ENCODE measurements at places on chromosomes 5 and 9.

DNA sequence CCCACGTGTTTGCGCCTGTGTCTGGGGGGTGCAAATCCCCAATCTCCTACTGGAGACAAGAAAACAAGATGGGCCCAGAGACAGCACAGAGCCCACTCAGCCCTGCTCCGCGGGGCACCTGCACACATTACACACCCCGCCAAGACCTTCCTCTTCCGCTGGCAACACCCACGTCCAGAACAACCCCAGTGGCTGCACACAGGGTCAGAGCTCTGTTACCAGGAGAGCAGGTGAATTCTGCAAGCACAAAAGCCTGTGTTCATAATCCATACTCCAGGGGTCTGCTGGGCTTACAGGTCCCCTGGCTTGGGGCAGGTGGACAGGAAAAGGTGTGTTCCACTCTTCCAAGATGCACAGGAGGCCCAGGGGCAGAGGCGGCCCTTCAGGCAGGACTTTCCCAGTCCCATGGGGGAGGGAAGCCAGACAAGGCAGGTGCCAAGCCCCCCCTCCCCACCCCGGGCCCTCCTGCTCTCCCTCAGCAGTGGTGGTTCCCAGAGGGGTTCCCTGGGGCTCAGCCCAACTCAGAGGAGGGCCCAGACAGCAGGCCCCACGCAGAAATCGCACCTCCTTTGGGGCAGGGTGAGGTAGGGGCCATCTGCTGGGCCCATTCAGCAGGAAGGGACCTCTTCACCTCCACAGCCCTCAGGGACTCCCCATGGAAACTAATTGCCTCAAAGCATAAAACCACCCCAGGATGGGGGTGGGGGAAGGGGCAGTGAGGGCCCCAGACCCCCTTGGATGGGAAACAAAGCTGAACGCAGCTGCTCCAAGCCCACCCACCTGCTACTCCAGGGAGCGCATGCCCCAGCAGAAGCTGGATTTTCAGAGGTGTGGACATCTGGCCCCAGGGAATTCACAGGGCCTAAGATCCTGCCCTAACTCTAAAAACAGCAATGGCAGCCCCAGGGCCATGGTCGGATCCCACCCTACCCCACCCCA lies 105.3 kb downstream of the VAV2 start:
- DNase-seq, result no peak

DNA sequence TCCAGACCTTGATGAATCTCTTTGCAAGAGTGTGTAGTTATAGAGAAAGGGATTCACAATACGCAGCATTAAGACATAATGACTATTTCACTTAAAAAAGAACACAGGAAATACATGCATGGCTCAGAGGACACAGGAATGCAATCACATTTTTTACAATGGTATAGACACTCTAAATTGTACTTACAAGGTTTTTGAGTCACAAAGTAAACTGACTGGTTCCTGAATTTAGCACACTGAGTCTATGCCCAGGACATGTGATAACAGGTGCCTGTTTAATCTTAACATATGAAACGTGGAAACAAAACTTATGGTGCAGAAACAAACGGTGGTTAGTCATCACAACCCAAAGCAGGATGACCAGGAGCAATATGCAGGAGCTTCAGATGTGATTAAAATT lies 6.7 kb downstream of the EPB41L4A start:
- DNase-seq, result no peak

- no peak for DNase-seq
Measured at GRCh38 chr5:18102733-18103132, 468.5 kb downstream of the TAF11L14 start.

- DNase-seq, result peak; percentile 77
Measured at GRCh38 chr5:72624641-72625236, 117.5 kb upstream of the ZNF366 start.

DNA sequence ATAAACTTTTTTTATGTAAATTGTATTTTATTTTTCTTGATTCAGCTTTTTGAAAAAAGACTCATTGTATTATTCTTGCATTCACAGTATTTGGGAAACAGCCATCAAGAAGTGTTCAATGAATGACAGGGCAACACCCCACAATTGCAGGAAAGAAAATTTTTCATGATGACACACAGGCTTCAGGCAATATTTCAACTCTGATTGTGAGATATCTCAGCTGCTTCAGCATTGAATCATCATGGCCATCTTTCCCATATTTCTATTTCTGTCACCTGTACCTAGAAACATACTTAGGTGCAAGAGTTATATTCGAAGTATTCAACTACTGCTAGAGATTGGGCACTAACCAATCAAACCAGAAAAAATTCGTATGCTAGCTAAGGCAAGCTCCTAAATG lies 446.0 kb downstream of the ISL1 start:
- no peak for DNase-seq

GRCh38 chr5:175743676-175744210 lies 85.9 kb downstream of the HRH2 start:
- no peak for DNase-seq

DNA sequence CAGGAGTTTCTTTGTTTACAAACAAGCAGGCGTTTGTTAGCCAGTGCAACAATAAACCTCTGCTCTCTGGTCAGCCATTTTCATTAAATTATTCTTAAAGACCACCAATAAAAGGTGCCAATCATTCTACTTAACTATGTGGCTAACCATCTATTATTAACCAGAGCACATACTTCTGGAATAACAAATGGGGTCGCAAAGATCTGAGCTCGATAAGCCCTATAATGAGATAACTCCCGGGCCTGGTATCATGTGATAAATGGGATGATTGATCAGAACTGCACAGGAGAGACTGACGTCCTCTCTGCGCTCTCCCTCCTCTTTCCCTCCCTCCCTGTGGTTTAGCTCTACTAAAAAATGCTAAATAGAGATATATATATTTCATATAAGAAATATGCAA lies 488.2 kb downstream of the NTRK2 start:
- no peak for DNase-seq

DNA sequence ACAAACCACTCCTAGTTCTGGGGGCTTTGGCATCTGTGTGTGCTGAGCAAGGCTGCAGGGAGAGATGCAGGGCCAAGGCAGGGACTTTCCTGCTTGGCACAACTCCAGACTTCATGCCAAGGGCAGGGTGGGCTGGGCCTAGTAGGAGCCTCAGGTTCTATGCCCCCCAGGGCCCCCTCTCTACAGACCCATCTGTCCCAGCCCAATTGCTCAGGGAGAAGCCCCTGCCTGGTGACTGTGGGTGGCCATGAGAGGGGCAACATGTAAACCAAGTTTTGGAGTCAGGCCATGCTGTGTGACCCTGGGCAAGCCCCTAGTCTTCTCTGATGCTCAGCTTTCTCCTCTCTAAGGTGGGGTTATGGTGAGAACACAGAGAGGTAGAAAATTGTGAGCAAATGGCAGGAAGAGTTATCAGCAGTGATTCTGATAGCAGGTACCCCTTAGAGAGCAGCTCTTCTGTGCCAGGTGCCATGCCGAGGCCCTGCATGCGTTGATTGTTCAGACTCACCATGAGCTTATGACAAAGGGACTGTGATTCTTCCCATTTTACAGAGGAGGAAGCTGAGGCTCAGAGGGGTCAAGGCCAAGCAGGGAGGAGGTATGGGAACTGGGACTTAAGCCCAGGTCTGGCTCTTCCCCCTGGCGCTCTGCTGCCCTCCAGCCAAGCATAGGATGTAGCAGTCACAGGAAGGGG lies 5.2 kb downstream of the OLFML2A start:
- DNase-seq, result no peak

DNA sequence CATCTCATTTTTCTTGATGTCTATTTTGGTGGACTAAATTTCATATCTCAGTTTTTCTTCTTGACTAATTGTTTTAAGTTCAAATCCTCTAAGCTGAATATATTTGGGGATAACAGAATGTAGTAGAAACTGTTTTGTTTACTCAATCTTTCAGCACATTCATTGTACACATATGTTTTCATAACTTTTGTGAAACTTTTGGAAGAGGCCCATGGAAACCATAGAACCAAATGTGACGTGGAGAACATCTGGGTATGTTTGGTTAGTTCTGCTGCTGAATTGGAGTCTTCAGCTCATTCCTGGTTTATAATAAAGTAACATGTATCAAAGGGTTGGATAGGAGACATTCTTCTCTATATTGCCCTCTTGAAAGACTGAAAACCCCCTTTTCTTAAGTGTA lies 88.4 kb downstream of the CCDC171 start:
- DNase-seq, result no peak

DNA sequence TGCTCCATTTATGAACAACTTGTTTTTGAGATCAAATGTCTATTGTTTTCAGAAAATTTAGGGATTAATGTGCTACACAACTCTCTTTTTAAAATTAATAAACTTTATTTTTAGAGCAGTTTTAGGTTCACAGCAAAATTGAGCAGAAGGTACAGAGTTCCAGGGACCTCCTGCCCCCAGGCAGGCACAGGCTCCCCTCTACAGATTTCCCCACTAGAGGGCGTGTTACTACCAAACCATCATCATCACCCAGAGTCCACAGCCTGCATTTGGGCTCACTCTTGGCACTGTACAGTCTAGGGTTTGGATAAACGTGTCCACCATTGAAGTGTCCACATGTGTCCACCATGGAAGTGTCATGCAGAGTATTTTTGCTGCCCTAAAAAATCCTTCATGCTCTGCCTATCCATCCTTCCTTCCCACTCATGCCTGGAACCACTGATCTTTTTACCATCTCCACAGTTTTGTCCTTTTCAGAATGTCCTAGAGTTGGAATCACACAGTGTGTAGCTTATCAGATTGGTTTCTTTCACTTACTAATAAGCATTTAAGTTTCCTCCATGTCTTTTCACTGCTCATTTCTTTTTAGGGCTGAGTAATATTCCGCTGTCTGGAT lies 61.7 kb downstream of the MRPL36 start:
- peak; percentile 47 for DNase-seq

GRCh38 chr9:95516734-95517558 lies at the start of gene PTCH1:
Gene PTCH1, minus strand, starts transcription at chr9:95516971.
- DNase-seq, result peak; percentile 69

Measured in AG20443 (cell line).